ENCODE measurements at places on chromosomes 3 and 15. TPM values are rescaled to one million over a fixed set of nuclear protein-coding genes. Genes with fewer than 3 reads are reported as not detected.

UBE2E2 gene
- 5.9 TPM for total RNA-seq

TMA7 gene
- 173 TPM for total RNA-seq

CYP8B1 gene
- not detected for total RNA-seq

RAB11A gene
- 233 TPM for total RNA-seq

RNF168 gene
- total RNA-seq, result 19.5 TPM

SLC12A8 gene
- total RNA-seq, result 61.3 TPM

GASK1A gene
- total RNA-seq, result not detected

PRTG gene
- not detected for total RNA-seq

SH2D7 gene
- not detected for total RNA-seq

MED12L gene
- total RNA-seq, result not detected

CHCHD4 gene
- 11.7 TPM for total RNA-seq

NPHP3 gene
- total RNA-seq, result 13.5 TPM

CDHR4 gene
- total RNA-seq, result 0.15 TPM

SPATA12 gene
- total RNA-seq, result 0.05 TPM

FGF12 gene
- not detected for total RNA-seq

TMEM207 gene
- not detected for total RNA-seq

PCNP gene
- 30.6 TPM for total RNA-seq

P2RY1 gene
- total RNA-seq, result 1.0 TPM

BMF gene
- 11.6 TPM for total RNA-seq

TRIM42 gene
- not detected for total RNA-seq
